ENCODE measurements at places on chromosomes 7 and 10.

DNA sequence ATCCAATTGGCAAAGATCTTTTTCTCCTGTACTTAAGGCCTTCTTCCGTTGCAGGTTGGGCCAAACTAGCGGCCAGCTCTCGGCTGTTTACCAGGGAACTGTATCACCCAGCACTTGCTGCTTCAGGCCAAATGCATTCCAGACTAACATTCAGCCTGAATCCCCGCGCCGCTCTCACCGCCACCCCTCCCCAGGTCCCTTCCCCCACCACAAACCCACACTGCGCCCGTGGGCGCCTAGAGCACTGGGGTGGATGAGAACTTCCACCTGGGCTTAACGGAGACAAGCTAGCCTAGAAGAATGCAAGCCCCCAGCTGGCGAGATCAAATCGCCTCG lies 676 bp downstream of the TCAF1 start:
- no peak for DNase-seq

GRCh38 chr10:4671451-4672145 lies 154.4 kb upstream of the AKR1E2 start:
- no peak for DNase-seq

GRCh38 chr7:39727231-39728012 lies 104.0 kb downstream of the RALA start:
- DNase-seq: no peak

DNA sequence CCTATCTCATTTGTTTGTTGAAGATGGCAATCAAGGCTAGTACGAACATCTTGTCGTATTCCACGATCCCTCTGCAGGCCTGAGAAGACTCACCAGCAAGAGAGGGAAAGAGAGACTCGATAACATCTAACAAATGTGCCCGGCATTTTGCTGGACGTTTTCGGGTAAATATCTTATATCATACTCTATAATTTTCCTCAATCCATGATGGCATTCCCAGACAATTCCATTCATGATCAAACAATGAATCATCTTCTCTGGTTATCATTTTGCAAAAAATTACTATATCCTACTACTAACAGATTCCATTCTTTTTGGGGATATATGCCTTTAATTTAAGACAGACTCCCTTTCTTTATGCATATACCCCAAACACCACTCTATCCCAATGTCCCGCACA lies 118.1 kb downstream of the TYW1B start:
- DNase-seq: no peak

DNA sequence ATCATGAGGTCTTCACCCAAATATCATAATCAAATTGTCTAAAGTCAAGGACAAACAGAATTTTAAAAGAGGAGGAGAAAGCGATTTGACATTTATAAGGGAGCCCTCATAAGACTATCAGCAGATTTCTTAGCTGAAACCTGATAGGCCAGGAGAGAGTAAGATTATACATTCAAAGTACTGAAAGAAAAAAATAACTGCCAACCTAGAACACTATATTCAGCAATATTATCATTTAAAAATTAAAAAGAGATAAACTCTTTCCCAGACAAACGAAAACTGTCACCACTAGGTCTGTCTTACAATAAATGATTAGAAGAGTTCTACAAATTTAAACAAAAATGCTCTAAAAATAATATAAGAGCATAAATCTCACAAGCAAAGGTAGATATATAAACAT lies 154.1 kb upstream of the TMEM106B start:
- DNase-seq: no peak

DNA sequence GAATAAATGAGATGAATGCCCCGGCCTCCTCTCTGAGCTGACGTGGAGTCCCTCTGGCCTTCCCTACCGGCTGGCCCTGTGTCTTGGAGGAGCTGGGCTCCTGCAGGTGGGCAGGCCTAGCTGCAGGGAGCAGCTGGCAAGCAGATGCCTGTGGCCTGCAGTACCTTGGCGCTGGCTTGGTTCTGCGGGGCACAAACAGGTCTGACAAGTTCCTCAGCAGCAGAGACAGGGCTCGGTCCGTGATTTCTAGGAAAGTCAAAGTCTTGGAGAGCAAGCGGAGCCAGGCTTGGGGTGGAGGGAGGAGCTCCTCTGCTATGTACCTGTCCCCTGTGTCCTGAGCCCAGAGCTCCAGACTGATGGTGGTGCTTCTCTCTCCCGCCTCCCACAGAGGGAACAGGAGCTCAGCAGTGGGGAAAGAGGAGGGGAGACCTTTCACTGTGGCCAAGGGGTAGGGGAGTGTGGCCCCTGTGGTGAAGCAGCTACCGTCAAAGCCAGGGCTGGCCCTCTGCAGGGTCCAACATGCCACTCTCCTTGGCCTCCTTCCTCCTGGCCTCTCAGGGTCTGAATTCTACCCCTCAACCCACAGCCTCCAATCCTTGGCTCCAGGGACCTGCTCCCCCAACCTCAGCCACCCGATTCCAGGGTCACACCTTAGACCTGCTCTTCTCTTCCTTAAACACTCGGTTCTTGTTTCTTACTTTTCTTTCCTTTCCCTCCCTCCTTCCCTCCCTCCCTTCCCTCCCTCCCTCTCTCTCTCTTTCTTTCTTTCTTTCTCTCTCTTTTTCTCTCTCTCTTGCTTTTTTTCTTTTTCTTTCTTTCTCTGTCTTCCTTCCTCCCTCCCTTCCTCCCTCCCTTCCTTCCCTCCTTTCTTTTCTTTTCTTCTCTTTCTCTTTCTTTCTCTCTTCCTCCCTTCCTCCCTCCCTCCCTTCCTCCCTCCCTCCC lies 20.1 kb downstream of the MYL10 start:
- DNase-seq: no peak

GRCh38 chr7:87506246-87507180 lies 31.0 kb upstream of the ABCB4 start:
- DNase-seq: no peak

- no peak for DNase-seq
These were observed 159.3 kb downstream of the BMPER start for GRCh38 chr7:34064519-34065158.

DNA sequence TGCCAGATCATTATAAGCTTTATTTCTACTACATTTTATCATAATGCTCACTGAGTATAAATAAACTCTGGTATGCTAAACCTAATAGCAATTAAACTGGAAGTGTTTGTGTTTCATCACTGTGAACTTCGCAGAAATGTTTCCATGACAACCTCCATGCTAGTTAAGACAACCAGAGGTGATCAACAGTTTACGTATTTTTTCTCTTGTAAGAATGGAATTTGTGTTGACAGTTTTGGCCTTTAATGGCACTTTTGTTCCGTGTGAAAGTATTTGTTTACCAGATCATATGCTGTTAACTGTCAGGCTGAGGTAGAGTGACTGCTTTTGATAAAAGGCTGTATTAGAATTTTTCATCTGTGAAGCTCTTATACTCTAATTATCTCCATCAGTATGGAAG lies 212.1 kb upstream of the PPP1R3A start:
- no peak for DNase-seq

GRCh38 chr7:149060156-149060555 lies 30.4 kb downstream of the ZNF786 start:
- DNase-seq: no peak

DNA sequence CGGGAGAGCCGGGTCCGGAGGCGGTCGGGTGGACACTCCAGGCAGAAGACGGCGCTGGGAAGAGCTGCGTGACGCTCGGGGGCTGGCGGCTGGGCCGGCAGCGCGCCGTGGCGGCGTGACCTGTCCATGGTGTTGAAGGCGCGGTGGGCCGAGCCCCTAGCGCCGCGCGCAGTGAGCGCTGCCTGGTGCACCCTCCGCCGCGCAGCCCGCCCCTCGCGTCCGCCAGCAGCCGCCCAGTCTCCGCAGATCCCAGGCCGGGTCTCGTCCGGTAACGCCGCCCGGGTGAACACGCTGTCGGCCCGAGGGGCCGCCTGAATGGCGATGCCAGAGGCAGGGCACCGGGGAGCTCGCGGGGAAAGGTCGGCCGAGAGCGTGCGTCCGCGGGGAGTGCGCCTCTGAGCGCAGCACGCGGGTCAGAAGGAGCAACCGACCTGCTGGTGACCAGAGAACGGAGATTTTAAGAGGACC lies 657 bp upstream of the TMEM178B start:
- DNase-seq: no peak

- no peak for DNase-seq
These were observed 623.9 kb downstream of the SORCS1 start for GRCh38 chr10:106540645-106541044.

DNA sequence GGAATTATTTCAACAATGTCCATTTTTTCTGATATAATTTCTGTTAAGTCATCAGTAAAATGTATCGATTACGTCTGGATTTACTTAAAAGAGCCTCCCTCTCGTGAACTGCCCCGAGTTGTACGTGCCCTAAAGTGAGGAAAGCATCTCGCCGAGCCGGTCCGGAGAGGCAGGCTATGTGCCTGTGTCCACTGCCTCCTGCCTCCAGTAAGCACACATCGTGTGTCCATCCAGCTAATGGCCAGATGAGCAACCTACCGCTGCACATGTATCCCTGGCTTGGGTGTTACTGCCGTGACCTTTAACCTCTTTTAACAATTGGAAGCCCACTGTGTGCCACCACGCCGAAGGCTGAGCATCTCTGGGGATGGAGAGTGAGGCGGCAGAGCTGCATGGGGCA lies 23.2 kb upstream of the DNAJB6 start:
- DNase-seq: no peak

GRCh38 chr10:86100581-86101061 lies 266.0 kb downstream of the GRID1 start:
- DNase-seq: no peak

GRCh38 chr10:25725917-25726716 lies 207.9 kb upstream of the MYO3A start:
- DNase-seq: no peak

DNA sequence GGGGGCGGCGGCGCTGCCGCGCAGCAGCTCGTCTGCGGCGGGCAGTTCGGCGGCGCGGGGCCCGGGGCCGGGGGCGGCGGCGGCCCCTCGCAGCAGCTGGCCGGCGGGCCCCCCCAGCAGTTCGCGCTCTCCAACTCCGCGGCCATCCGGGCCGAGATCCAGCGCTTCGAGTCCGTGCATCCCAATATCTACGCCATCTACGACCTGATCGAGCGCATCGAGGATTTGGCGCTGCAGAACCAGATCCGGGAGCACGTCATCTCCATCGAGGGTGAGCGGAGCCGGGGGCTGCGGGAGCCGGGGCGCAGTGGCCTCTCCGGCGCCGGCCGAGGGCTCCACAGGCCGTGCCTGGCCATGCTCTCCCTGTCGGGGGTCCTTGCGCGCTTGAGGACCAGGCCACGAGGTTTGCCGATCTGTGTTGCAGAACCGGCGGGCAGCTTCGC lies 548 bp downstream of the AGAP3 start:
- no peak for DNase-seq

GRCh38 chr7:154519229-154519628 lies 467.0 kb downstream of the DPP6 start:
- DNase-seq: no peak

- DNase-seq: no peak
These were observed 171.5 kb downstream of the SH3PXD2A start for GRCh38 chr10:103683851-103684250.

- no peak for DNase-seq
These were observed 46.8 kb downstream of the BAIAP2L1 start for GRCh38 chr7:98354052-98354451.

DNA sequence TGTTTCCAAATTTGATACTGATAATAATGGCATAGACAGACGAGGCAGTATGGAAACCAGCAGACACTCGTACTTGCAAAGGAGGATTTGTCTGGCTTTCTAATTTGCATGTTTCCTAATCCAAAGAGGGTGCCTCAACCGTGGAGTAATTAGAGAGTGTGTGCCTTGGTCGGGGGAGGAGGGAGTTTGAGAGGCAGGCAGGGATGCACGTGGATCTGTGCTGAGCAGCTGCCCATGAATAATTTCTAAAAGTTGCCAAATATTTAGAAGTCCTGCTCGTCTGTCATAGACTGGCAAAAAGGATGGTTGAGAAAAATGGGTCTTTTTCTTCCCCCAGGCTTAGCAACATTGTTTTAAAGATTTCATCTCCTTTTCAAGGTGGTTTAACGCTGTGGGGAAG lies 69.4 kb downstream of the PTPRE start:
- DNase-seq: no peak

DNA sequence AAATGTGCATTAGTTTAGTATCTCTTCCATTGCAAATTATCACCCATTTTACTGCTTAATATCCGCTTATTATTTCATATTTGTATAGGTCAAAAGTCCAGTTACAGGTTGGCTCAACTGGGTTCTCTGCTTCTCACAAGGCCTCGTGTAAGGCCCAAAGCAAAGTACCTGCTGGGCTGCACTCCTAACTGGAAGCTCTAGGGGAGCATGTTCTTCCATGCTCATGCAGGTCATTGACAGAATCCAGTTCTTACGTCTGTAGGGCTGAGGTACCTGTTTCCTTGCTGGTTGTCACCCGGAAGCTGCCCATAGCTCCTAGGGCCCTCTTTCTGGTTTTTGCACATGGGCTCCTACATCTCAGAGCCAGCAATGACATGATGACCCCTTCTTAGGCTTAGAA lies 79.6 kb downstream of the RAPGEF5 start:
- DNase-seq: no peak

DNA sequence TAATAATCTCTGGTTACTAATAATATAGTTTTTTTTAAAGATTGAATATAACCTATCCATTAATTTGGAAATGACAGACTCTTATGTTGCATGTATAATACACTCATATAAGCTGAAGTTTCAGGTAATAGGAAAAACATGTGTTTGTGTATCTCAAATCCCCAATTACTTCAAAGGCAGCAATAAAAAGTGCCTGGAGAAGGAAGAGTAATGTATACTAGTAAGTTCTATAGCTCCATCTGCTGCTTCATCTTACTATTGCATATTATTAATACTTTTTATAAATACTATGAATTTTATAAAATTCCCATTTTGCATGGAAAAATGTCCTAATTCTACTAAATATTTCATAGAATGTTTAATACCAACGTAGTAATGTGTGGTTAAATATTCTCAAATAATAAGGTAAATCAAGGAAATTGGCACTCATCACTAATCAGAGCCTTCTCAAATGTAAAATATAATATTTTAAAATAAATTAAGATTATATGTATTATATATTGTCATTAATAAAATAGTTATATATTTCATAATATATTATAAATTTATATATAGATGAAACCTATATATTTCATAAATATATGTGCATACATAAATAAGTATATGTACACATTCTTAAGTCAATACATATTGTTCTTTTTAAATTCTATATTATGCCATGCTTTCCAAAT lies 311.9 kb downstream of the HGF start:
- no peak for DNase-seq

GRCh38 chr10:16891375-16892313 lies 74.4 kb upstream of the RSU1 start:
- peak; percentile 16 for DNase-seq

DNA sequence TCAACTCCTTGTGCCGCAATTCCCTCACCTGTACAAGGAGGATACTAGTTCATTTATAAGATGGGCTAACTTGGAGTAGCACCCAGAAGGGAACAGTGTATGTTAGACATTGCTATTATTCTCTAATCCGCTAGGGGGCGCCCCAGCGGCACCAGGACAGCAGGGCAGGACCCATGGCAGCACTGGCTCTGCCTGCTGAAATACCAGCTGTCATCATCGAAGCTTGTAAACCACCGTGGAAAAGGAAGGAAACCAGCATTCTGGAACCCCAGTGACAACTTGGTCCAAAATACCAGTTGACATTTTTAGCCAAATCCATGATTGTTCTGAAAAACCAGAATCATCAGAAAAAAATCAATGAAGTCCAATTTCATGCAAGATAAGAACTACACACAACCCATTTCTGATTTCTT lies 134.4 kb downstream of the ITGA8 start:
- DNase-seq: no peak

Measured in activated naive CD8-positive, alpha-beta T cell treated with anti-CD3 and anti-CD28 coated beads, Interleukin-2, amount 50 U/mL, for 16 hours (primary cell).